ENCODE measurements at places on chromosomes 13 and 19.

GRCh38 chr13:78958006-78958405 lies 299.1 kb upstream of the OBI1 start:
- DNase-seq = no peak

DNA sequence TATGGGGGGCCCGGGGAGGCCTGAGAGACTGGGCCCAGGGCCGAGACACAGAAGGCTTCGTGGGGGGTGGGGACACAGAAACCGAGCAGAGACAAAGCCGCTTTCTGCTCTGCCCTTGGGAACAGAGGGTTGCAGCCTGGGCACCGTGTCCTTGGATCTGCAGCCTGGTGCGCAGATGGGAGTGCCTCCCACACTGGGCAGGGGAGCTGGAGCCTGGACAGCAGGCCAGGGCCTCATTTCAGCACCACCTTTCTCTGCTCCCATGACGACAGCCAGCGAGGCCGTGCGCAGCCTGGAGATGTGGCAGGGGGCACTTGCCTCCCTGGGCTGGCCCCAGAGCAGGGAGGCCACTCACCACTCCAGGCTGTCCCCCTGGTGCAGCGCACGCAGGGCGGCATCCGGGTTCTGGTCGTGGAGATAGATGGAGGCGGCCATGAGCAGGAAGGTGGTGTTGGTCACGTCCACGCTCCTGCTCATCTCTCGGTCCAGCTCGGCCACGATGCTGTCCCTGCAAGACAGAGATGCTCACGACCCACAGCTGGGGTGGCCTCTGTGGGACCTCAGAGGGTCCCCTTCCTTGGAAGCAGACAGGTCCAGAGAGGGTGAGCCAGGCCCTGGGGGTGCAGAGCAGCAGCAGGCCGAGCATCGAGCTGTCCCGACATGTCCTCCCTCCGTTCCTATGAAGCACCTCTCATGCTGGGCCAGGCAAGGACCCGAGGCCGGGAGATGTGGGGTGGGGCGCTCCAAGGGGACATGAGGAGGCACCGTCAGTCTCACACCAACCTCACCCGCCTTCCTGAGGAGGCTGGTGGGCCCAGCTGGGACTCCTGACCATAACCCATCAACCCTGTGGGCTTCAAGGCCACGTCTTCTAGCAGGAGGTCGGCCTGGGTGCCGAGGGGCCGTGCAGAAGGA lies 10.9 kb upstream of the CERS1 start:
- no peak for DNase-seq

DNA sequence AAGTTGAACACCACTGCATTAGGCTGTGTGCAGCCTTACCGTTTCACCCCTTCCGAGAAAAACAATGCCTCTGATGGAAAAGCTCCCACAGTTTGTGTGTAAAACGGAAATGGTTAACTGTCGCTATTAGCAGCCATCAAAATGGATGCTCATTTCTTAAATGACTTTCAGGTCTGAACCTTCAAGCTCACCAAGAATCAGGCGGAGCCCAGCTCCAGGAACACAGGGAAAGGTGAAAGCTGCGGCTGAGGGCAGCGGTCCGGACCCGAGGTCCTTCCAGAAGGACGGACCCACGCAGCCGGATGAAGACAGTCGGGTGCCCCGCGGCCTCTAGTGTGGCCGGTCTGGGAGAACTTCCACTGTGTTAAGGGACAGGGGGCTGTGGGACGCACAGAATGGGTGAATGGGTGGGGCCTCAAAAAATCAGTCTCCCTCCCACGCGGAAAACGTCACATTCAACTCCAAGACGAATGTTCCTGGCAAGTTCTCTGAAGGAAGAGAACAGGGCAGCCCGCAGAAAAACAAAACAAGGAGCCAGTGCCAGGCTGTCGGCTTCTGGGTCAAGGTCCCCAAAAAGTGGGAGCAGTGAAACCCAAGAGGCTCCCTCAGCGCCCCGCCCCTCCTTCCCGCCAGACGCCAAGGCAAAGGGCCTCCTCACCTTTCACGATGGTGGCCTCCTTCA lies 4.9 kb downstream of the IRS2 start:
- DNase-seq = no peak

DNA sequence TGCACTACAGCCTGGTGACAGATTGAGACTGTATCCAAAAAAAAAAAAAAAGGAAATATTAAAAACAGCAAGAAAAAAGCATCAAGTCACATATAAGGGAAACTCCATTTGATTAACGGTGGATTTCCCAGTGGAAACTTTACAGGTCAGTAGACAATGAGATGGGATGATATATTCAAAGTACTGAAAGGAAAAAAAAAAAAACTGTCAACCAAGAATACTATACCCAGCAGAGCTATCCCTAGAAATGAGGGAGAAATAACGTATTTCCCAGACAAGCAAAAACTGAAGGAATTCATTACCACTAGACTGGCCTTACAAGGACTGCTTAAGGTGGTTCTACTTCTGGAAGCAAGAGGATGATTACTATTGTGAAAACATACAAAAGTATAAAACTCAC lies 87.4 kb downstream of the C1QTNF9 start:
- DNase-seq = no peak

DNA sequence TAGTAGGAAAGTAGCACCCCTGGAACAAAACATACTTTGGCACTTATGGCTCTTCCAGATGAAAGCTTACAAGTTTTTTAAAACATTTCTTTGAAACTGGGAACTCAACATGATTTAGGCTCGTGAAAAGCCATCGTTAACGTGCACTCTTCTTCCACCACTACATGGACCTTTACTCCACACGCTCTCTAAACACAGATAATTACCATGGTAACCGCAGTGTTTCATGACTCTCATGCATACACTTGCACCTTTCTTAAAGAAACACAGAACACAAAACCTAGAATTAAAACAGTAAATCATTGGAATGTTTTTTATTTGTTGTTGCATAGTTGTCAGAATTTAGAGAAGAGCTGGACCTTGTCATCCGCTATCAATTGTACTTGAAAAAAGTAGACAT lies 154.3 kb downstream of the FGF9 start:
- DNase-seq = no peak

DNA sequence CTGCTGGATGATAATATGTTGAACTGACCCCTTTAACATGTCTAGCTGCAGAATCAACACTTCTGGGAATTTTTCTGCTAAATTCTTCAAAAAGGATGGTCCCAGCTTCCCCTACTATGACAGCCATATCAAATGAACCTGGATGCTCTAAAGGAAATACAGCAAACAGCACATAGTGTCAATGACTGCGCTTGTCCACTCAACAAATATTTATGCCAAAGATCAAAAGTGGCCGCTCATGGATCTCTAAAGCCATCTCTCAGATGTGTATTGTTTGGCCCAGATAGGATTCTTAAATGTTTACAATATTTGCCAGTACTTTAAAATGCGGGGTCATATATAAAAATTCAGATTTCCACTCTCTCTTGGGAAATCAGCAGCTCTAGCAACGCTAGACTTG lies 3.3 kb downstream of the TBC1D4 start:
- DNase-seq = no peak

DNA sequence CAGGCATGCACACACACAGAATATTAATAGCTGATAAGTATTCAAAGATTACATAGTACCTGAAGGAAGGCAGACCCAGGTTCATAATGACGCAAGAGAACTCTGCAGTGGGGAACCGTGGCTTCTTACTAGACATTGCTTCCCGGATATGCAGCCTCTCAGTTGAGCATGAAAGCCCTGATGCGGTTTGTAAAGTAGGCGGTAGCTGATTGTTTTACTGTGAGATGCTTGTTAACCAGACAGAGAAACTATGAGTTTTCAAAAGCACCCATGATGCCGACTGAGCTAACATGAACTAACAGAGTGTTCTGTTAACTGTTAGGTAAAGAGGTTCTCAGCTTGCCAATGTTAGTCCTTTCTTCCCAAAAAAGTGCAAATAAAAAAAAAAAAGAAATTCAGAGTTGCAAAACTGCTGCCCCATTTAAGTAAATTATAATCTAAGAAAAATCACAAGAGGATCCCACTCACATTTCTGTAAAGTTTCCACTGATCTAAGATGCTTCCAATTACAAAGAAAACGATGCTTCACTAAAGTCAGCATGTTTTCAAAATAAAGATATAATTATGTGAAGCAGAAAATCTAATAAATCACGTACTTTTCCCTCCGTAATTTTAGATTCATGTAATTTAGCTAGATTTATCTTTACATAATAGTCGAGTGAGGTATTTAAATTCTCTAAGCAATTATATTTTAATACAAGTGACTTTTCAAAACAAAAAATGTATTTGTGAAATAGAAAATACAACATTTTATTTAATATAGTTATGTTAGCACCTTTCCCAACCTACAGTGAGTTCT lies 2.2 kb downstream of the FLT1 start:
- DNase-seq = peak; percentile 55

GRCh38 chr19:3443840-3444694 lies 36.3 kb downstream of the SMIM24 start:
- no peak for DNase-seq

GRCh38 chr13:102598061-102598460 lies 1.3 kb downstream of the TPP2 start:
- no peak for DNase-seq

GRCh38 chr19:47260476-47260875 lies 4.2 kb downstream of the CCDC9 start:
- DNase-seq = no peak

- no peak for DNase-seq
Observed at GRCh38 chr13:68291595-68291994, 1061.5 kb upstream of the PCDH9 start.

DNA sequence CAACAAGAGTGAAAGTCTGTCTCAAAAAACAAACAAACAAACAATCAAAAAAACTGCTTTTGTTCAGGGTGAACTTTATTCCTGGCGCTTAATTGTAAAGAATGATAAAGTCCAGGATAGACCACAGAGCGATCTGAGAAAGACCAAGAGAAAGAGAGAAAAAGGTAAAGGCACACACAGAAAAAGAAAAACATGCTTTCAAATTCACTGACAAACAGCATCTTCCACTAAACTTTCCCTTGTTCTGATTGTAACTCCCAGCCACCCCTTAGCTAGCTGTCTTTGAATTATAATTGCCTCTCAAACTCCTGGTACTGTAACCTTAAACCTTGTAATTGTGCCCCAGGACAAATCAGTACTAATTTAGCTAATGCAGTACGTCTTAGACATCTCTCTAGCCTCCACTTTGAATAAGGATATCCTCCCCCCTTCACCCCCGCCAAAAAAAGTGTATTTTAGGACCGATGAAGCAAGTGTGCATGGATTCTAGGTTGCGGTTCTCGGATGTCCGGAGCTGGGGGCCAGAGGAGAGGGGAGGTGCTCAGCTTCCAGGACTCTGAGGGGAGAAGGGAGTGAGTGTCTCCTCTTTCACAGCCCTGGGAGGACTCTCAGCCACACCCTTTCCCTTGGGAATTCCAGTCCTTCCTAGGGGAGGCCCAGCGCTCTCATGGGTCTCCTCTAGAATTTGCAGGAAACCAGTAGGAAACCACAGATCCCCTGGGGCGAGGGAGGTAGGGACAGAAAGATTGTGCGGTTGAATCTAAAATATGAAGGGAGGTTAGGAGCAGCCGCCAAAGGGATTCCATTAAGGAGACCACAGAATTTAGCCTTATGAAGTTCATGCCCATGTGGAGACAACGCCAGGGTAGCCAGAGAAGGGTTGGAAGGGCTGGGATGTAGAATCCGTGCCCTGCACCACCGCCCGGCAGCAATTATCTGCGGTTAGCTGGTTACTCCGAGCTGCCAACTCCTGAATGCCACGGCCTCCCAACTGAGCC lies 19.7 kb downstream of the ZNF536 start:
- DNase-seq = no peak

GRCh38 chr19:13938301-13939064 lies at the start of gene PODNL1:
PODNL1 (minus strand) TSS chr19:13938417; CDS start chr19:13938181, 236 bp downstream.
- DNase-seq = no peak

GRCh38 chr19:54453921-54454780 lies 5.2 kb downstream of the LENG8 start:
- no peak for DNase-seq

DNA sequence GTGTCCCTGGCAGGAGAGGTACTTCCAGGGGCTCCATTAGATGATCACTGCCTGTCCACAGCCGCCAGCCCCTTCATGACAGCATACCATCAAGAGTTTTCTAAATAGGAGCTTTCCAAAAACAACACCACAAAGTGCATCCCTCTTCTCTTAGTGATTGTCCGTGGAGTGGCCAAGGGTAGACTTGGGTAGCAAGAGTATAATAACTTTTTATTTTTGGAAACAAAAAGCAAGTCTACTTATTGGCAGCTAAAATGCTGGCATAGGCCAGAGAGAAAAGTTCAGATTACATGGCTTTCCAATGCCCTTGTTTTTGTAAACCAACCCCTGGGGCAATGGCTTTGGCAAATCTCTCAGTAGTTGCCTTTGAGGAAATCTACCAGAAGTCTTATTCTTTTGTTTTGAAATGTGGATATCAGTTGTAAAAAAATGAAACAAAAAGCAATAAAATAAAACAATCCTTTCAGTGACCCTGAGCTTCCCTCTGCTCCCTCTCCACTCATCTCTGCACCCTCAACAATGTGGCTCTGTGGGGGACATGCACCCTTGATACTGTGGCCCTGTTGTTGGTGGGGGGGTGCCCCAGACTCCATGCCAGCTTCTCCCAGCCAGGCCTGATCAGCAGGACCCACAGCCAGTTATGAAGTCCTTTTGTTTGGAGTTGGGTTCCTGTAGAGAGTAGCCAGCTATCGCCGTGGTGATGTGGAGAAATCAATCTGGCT lies 294.1 kb downstream of the DLEU7 start:
- DNase-seq = no peak

- DNase-seq = no peak
Observed at GRCh38 chr13:24192057-24192810, 31.7 kb downstream of the SPATA13 start.

DNA sequence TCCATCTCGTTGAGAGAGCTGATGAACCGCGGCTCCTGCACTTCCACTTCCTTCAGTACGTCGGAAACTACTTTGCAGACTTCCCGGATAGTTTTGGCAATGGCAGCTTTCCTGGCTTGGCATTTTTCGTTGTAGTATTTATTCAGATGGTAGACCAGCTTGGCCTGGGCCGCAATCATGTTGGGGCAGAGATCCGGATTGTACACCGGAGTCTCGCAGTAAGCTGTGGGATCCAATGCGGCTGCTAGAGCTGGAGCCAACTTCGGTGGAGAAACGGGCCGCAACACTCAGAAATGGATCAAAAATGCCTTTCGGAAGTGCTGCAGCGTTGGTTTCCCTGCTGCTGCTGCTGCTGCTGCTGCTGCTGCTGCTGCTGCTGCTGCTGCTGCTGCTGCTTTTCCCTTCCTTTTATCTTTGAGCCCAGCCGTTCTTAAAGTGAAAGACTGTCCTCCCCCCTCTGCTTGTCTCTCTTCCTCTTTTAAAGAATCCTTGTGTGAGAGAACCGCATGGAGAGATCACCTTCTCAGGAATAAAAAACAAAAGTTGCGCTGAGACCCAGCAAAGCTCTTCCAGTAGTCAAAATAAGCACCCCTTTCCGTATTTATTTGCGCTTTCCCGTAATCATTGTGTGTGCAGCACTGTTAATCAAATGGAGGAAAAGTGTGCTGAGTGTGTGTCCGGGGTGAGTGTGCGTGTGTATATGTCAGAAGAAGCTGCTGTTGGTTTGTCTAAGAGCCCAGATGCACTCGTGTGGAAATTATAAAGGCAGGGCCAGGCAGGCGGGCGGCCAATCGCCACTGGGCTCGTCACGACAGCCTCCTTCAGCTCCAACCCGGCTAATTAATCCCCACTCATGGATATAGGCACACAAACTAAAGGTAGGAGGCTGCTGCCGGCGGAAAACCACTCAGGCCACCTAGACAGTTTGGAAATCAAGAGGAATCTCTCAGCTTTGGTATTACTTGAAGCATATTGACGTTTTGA lies at the start of gene MAB21L1:
Gene MAB21L1 (minus strand): TSS at position 730 of the 984 bp plus-strand sequence. CDS start 551 bp downstream, at position 179.
- DNase-seq = no peak

GRCh38 chr13:21035498-21035897 lies 25.9 kb downstream of the LATS2 start:
- no peak for DNase-seq

All from CD4-positive, alpha-beta T cell treated with Interleukin-6 at 100 ng/mL for 8 hours (primary cell).